Esophagus muscularis mucosa (tissue), 4 donors: ENCODE measurements at places on chromosomes 5 and 9. TPM values are rescaled to one million over a fixed set of nuclear protein-coding genes. Genes with fewer than 3 reads are reported as not detected.

IL13 gene
- total RNA-seq = not detected

HACD4 gene
- 15.4 TPM for total RNA-seq

DNA sequence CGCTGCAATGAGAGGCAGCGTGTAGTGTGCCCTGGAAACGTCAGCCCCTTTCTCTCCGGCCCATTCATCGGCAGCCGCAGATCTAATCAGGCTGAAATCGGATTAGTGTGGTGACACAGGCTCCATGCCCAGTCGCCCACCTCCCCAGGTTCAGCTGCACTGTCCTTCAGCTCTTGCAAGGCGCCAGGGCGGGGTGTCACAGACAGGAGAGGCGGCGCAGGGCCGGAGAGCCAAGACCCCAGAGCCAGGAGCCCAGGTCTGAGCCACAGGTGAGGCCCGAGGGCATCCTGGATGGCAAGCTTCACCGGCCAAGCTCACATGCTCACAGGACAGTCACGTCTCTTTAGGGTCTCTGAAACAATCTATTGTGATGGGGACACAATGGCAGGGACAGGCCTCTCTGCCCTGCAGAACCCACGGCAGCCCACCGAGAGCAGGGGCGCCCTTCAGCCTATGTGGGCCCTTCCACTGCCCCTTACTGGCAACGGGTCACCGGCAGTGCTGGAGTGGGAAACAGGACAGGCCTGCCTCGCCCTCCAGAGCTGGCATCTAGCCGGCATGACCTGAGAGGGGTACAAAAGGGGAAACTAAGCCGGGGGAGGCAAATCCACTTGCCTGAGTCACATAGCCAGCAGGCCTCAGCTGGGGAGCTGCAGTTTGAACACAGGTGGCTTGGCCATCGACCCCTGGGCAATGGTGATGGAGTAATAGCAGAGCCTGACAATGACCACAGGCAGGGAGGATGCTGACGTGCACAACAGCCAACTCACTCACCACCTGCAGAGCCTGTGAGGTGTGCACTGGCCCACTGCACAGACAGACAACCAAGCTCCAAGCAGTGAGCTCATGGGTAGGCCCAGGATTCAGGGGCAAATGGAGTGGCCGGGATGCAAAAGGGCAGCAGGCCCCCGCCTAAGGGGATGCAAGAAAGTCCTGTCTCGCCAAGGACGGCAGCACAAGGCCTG is 48.1 kb downstream of the VAV2 start:
- no peak for DNase-seq

GRCh38 chr9:114484854-114485443 is 20.3 kb downstream of the WHRN start:
- DNase-seq = no peak

NR2F1-AS1 gene
- 9.6 TPM for total RNA-seq

SLC34A1 gene
- not detected for total RNA-seq

DNA sequence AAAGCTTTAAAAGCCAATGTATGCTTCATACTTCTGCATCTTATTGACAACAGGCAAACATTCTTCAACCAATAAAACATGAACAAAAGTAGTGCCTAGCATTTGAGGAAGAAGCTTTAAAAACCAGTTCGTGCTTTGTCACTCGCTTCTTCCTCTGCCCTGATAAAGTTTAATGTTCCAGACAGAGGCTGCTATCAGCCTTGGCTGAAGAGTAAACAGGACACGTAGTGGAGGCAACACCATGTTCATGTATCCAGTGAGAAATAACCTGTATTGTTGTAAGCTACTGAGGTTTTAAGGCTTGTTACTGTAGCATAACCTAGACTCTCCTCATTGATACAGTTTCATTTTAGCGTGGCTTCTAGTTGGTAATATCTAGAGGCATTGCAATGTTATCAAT is 3.2 kb upstream of the FUBP3 start:
- DNase-seq = no peak
